Central memory CD8-positive, alpha-beta T cell (primary cell): ENCODE measurements at places on chromosomes 7 and 10.
A peak's percentile ranks its signal among the peaks of the same experiment; 100 is the strongest.

GRCh38 chr10:102633287-102633686, 11.0 kb upstream of the TRIM8 start:
- H3K36me3 ChIP-seq, result peaks cover 8% of the 10 kb centered on the region
- no peak overlapping the region for H3K4me3 ChIP-seq

DNA sequence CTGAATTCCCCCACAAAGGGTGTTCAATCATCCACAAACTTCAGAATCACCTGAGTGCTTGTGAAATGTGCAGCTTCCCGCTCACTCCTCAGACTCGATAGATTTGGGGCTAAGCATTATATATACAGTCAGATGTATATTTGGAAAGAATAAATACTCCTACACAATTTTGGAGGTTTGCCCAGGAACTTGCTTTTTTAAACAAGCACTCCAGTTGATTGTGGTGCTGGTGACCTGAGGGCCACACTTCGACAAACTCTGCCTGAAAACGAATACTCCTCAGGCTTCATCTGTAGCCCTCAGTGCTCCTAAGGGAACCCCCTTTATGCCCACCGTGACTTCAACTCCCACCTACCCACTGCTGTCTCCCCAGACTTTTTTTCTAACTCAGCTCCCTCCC, 211.6 kb downstream of the INHBA start:
- no peaks in the 10 kb centered on the region for H3K27me3 ChIP-seq
- no peaks in the 10 kb centered on the region for H3K4me1 ChIP-seq
- H3K4me3 ChIP-seq, result no peak overlapping the region
- no peak for DNase-seq
- no peak overlapping the region for H3K27ac ChIP-seq

- no peak for DNase-seq
- H3K4me3 ChIP-seq, result no peak overlapping the region
- peaks cover 58% of the 10 kb centered on the region for H3K4me1 ChIP-seq
- H3K36me3 ChIP-seq, result peaks cover 8% of the 10 kb centered on the region
- H3K27me3 ChIP-seq, result no peaks in the 10 kb centered on the region
Measured at GRCh38 chr7:152424348-152425108, 11.3 kb downstream of the KMT2C start.

DNA sequence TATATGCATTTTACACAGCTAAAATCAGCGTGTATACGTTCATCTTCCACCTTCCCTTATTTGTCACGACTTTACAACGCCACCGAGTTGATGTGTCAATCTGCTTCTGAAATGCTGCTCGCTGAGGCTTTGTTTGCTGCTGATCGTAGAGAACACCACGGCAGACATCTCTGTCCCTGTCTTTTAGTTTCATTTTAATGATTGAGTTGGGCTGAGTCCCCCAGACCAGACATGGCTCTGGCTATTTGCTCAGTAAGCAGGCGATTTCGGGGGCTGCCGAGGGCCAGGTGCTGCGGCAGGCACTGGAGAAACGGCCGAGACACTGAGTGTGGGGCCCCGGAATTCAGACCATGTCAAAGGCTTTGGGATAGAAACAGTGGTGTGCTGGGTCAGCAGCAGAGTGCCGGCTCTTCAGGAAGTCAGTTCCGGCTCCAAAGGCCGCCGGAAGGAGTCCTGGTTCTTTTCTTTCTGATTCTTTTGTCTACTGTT, 5.0 kb downstream of the LRRC27 start:
- H3K4me3 ChIP-seq, result peak overlapping the region; percentile 79
- H3K36me3 ChIP-seq, result peaks cover 11% of the 10 kb centered on the region
- no peak for DNase-seq
- H3K27ac ChIP-seq, result peak overlapping the region; percentile 89

- H3K27ac ChIP-seq, result no peak overlapping the region
- no peaks in the 10 kb centered on the region for H3K4me1 ChIP-seq
- no peaks in the 10 kb centered on the region for H3K36me3 ChIP-seq
- DNase-seq, result no peak
Measured at GRCh38 chr10:10396601-10397000, 621.1 kb upstream of the CELF2 start.

GRCh38 chr7:55490099-55490498, 82.2 kb downstream of the VOPP1 start:
- H3K27me3 ChIP-seq, result no peaks in the 10 kb centered on the region
- peak overlapping the region; percentile 79 for H3K27ac ChIP-seq
- H3K36me3 ChIP-seq, result peaks cover 29% of the 10 kb centered on the region
- H3K4me3 ChIP-seq, result no peak overlapping the region
- no peak for DNase-seq
